Activated naive CD4-positive, alpha-beta T cell treated with anti-CD3 and anti-CD28 coated beads for 36 hours (primary cell): ENCODE measurements at places on chromosomes 1 and 21. TPM values are rescaled to one million over a fixed set of nuclear protein-coding genes. Genes with fewer than 3 reads are reported as not detected.

Gene GBP6
- not detected for total RNA-seq

Gene CLCA2
- not detected for total RNA-seq

Gene GMEB1
- total RNA-seq: 16.3 TPM

GRCh38 chr1:2115702-2116341, 65.6 kb downstream of the PRKCZ start:
- no peak for DNase-seq

DNA sequence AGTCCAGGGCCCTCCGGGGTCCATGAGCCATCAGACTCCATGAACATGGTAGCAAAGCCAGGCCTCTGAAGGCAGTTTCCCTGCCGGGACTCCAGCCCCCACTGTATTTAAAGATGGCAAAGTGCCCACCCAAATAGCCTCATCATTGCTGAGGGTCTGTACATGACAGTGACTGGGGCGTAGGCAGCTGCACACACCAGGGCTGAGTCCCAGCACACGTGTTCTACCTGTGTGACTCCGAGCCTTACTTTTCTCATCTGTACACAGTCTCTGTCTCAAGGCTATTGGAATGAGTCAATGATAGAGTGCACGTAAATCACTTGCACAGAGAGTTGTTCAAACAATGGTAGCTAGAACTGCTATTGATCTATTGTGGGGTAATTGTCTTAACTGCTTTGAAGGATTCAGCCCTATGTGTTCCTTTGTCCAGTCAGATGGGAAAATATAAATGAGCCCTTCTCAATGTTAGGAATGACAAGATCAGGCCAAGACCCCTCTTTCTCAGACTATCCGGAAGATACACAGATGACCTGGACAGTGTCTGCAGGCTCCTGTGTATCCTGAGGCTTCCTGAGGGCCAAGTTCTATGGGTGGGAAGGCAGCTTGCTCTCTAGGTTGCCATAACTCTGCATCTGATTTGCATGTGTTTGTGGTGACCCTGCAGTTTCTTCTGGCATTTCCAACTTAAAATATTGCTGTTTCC, 48.9 kb downstream of the RASSF5 start:
- DNase-seq: peak; percentile 75

- DNase-seq: no peak
These were observed 18.0 kb downstream of the C8A start for GRCh38 chr1:56872597-56872996.

DNA sequence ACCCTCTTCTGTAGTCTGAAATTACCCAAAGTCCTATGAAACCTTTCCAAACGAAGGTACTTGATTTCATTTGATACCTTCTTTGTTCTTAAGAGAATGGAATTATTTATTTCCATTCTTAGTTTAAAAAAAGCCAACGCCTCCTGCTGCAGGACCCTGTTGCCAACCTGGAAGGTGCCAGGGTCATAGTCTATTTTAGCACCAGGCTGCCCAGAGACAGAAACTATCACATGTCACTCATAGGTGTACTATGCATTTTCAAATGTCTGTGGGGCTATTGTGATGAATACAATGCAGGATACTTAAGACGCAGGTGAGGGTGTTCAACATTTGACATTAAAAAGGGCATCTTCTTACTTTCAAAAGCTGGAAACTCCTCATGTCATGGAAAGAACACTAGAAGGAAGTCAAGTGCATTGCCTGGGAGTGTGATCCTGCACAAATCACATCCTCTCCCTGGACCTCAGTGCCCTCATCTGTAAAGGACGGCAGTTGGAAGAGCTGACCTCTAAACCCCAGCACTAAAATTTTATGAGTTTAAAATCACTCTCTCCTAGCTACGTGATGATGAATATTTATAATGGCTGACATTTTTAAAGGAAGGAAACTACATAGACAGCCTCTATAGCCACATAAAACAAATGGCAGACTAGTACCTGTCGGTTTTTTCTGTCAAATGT, 107.3 kb upstream of the SYT6 start:
- no peak for DNase-seq

- peak; percentile 56 for DNase-seq
These were observed 14.8 kb upstream of the PIGM start for GRCh38 chr1:160046494-160047110.

DNA sequence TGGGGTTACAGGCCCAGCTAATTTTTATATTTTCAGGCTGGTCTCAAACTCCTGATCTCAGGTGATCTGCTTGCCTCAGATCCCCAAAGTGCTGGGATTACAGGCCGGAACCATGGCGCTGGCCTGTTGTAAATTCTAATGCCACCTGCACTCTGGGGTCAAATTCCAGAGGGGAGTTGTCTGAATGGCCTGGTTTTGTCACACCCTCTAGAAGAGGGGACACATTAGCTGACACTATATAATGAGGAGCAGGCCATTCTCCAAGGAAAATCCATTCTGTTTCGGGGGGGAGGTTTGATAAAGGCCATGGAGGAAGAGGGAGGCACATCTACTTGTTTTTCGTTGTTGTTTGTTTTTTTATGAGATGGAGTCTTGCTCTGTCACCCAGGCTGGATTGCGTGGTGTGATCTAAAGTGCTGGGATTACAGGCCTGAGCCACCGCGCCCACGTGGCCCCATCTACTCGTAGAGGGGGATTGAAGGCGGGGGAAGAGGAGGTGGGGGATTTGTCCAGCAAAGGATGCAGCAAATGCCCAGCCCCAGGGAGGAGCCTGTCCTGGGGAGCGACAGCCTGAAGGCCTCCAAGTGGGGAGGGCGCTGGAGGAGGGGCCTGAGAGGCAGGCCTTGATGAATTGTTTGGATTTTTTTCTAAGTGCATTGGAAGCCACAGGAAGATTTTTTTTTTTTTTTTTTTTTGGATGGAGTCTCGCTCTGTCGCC, 78.4 kb upstream of the SLC45A1 start:
- no peak for DNase-seq
